ENCODE measurements at places on chromosomes 13 and 19. TPM values are rescaled to one million over a fixed set of nuclear protein-coding genes. Genes with fewer than 3 reads are reported as not detected.

Gene ZNF763
- 15.9 TPM for total RNA-seq

Gene NPAS1
- 0.99 TPM for total RNA-seq

Gene NALCN
- 11.3 TPM for total RNA-seq

Gene C3
- 104 TPM for total RNA-seq

Gene GRIK5
- total RNA-seq = 21.4 TPM

Gene STOML3
- total RNA-seq = not detected

Gene NR1H2
- total RNA-seq = 31.7 TPM

Gene ZNF44
- 28.1 TPM for total RNA-seq

Gene CD37
- 4.7 TPM for total RNA-seq

Gene CCDC8
- 43.4 TPM for total RNA-seq

Gene MKNK2
- 62.2 TPM for total RNA-seq

Gene RANBP3
- total RNA-seq = 81.3 TPM

Gene GSX1
- total RNA-seq = not detected

Gene CRB3
- total RNA-seq = 5.9 TPM

Gene LRG1
- total RNA-seq = 0.99 TPM

Gene RASGRP4
- 0.93 TPM for total RNA-seq

Gene MBD3L2
- not detected for total RNA-seq

Gene CYP4F8
- not detected for total RNA-seq

Gene ZNF835
- total RNA-seq = 12.2 TPM

Gene MIR17HG
- 14.5 TPM for total RNA-seq

Gene TDRD12
- 0.44 TPM for total RNA-seq

Gene GJB6
- total RNA-seq = 3.4 TPM

Gene RETN
- not detected for total RNA-seq

Gene KCNRG
- total RNA-seq = 5.3 TPM

Gene SLC25A30
- total RNA-seq = 8.2 TPM

Gene URAD
- total RNA-seq = not detected

Gene MTUS2
- 18.5 TPM for total RNA-seq

Gene ATP4B
- not detected for total RNA-seq

Gene ZNF793
- 29.5 TPM for total RNA-seq

Gene PSPN
- 2.4 TPM for total RNA-seq

Gene OR10H5
- total RNA-seq = not detected

Gene TSHZ3
- 14.8 TPM for total RNA-seq

Gene MRPL34
- 57.7 TPM for total RNA-seq

Data from camera-type eye (tissue), 1 donor.